ENCODE measurements at places on chromosomes 1 and 21.

GRCh38 chr1:214917081-214917635 lies 165.4 kb upstream of the KCNK2 start:
- DNase-seq, result no peak

DNA sequence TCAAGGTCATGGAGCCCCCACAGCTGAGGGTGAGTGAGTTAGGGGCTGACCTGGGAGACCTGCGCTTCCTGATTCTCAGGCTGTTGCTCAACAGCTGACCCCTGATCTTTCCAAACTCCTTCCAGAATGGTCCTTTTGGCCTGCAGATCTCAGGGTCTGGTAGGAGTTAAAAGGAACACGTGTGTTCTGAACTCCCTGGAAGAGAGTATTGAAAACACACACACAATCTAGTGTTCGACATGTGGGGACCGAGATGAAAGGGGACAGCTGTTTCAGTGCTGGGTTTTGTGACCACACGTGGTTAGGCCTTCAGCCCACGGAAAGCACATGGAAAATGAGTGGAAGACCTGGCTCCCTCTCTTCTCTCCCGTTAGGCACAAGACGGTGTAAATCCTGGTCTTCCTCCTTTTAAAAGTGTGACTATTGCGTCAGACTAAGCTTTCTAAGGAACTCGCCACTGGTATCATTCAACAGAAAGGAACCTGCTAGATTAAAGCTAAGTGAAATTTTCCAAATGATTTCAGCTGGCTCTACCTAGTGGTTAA lies 49.6 kb downstream of the RUNX1 start:
- DNase-seq, result no peak

- no peak for DNase-seq
Measured at GRCh38 chr1:185733818-185734735, at the start of gene HMCN1. Gene HMCN1, plus strand, starts transcription at chr1:185734391. Its CDS starts 389 bp downstream, at chr1:185734780.

- no peak for DNase-seq
Measured at GRCh38 chr1:19676438-19676922, 11.8 kb downstream of the HTR6 start.

- no peak for DNase-seq
Measured at GRCh38 chr1:210489491-210489890, 160.8 kb downstream of the HHAT start.

DNA sequence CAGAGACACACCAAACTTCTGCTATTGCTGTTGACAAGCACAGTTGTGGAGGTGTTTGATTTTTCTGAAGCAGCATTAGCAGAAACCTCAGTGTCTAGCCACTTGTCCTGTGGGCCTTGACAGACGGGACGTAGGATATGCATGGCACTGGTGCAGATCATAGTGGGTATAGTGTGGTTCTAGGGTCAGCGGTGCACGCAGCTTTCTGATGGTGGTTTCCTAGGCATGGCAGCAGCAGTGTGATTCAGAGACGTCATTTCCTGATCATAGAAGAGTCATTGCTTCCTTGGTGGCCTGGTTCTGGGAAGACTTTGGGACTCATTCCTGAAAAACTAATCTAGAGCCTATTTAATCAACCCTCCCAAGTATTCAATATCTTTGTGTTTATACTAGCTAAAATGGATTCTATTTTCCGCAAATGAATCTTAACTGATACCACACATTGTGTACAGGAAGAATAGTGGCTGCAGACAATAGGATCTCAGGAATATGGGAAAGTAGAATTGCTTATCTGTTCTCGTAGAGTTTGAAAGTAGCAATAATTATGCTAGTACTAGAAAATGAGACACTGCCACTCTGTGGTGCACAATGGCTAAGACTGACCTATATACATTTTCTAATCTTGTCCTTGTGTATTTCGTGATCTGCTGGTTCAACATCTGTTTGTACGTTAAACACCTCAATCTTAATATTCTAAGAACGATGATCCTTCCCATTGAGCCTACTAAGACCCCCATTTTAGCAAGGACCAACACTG lies 2.8 kb upstream of the USP1 start:
- DNase-seq, result no peak

GRCh38 chr1:112849425-112850033 lies 106.5 kb downstream of the SLC16A1 start:
- no peak for DNase-seq

DNA sequence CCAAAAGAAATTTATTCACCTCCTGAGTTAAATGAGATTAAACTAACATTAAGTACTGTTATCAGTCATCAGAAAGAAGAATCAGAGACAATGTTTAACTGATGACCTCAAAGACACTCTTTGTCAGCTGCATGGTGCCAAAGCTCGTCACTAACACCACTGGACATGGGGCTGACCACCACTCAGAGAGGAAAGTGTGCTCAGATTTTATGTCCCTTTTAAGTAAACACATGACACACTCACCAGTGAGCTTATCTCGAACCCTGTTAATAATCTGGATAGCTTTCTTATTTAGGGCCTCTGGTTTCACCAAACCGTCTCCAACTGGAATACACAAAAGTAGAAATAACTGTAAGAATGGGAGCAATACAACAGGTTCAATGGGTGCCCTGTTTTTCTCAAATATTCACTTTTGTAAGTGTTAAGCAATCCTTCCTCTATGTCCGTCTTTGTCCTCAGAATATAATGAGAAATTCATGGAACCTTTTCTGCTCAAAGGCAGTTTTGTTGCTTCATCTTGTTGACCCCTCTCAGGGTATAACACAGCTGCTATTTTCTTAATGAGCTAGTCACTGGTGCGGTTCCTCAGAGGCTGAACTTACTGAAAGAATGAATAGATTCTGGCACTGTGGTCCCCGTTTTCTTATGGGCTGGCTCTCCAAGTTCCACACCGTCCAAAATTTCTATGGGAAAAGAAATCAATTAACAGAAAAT lies 9.5 kb upstream of the EXOSC10 start:
- no peak for DNase-seq

DNA sequence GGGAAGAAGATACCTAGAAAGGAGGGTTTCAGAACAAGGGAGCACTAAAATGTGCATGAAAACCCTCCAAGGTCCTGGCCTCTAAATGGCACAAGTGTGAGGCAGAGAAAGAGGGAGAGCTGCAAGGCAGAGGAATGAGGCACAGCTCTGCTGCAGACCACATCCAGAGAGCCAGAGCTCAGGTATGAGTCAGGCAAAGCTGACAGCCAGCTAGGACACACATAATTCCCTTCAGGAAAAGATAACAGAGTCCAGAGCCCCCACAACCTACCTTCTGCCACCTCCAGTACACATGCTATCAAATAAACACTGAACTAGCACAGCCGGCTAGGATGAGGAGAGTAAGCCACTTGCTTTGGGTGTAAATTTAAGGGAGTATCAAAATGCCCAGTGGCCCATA lies 62.2 kb downstream of the HSF2BP start:
- DNase-seq, result no peak

DNA sequence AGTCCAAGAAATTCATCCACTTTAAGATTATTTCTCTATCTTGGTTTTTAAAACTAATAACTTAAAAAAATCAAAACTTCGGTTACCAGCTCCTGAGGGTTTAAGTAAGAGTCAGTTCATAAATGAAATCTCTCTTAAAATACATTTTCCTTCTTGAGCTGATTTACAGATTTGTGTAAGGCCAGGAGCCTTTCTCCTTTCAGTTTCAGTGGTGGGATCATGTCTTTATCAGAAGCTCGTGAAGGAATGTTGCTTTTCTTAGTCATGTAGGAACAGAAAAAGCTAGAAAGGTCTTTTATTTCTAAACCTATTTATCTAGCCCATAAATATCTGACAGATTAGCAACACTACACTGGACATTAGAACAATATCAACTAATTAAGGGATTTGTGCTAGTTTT lies 390.2 kb downstream of the GPATCH2 start:
- no peak for DNase-seq

- no peak for DNase-seq
Measured at GRCh38 chr1:109307274-109308021, 637 bp upstream of the MYBPHL start.

DNA sequence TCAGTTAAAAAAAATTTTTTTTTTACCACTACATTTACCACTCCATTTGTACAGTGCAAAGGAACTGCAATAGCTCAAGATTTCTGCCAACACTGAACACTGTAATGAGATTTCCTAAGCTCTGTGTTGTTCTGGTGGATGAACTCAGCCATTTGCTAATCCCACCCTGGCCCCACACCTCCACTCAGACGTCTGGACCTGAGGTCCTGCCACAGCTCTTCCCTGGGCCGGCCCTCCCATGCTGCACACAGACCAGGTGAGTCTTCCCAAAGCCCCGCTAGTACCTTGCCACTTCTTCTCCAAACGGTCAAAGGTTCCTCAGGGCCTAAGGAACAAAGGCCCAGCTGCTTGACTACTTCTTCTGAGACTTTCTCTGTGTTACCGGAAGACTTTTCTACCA lies 56.4 kb downstream of the SLC45A1 start:
- no peak for DNase-seq

- peak; percentile 72 for DNase-seq
Measured at GRCh38 chr1:26786437-26787380, 1.0 kb upstream of the PIGV start.

- DNase-seq, result no peak
Measured at GRCh38 chr1:147822292-147822691, 61.9 kb upstream of the GJA5 start.

DNA sequence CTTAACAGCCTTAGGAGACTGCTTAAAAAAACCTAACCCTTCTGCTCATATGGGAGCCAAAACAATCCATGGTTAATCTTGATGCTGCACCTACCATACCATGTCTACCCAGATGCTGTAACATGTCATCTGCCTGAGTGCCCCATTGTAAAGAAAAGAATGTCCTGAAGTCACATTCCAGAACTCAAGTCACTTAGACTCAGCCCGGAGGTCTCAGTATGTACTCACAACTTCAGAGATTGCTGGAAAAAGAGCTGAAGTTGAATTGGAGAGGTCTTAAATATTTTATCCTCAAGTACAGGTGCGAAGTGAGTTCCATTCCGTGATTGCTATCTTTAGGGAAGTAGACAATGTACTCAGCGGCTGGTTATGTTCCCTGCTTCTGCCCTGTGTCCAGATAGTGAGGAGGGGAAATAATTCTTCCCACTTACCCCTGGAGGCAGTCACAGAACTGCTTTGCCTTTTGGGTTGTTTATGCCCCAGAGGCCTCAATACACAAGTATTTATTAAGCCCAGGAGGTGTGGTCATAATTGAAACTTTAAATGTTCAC lies 57.5 kb upstream of the HOOK1 start:
- no peak for DNase-seq

DNA sequence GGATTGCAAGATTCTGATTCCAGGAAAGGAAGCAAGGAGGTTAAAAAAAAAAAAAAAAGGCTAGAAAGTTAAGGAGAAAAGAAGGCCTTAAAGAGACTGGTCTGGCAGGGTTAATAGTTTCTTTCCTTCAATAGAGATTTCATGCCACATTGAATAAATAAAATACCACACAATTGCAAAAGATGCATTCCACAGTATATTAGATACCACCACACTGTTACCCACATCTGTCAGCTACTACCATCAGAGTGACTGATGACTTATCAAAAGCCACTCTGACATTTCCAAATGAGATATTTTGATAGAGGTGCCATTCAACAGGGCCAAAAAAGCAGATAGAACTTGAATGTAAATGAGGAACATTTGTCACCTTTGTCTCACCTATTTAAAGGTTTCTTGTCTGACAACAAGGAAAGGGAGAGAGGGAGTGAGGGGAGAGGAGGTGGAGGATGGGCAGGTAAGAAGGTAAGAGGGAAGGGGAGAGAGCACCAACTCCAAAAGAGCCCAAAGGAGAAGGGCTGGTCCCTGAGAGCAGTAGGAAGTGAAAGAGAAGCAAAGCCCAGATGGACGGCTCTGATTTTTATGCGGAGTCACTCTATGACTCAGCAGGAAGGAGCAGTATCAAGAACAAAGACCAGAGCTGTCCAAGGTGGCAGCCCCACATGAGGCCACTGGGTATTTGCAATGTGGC lies 38.3 kb downstream of the LRRN2 start:
- peak; percentile 54 for DNase-seq

GRCh38 chr1:236552901-236553300 lies 29.1 kb downstream of the LGALS8 start:
- DNase-seq, result no peak

- no peak for DNase-seq
Measured at GRCh38 chr1:199545780-199546179, 481.7 kb upstream of the NR5A2 start.

DNA sequence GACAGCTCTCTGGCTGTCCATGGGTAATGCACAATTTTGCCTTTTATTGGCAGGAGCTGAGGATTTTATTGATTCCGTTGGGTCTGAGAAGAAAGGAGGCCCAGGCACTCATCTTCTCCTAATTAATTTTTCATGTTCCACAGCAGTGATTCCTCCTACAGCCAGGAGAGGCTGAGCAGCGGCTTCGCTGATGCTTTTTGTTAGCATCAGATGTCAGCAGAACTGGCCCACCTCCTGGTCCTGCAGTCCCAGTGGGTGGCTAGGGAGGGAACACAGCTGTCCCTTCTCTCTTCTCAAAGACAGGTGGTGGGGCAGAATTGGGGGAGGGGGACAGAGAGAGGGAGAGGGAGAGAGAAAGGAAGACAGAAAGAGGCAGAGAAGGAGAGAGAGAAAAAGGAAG lies 5.7 kb downstream of the MT1HL1 start:
- no peak for DNase-seq

- DNase-seq, result no peak
Measured at GRCh38 chr21:14040386-14040785, 170.4 kb downstream of the LIPI start.

DNA sequence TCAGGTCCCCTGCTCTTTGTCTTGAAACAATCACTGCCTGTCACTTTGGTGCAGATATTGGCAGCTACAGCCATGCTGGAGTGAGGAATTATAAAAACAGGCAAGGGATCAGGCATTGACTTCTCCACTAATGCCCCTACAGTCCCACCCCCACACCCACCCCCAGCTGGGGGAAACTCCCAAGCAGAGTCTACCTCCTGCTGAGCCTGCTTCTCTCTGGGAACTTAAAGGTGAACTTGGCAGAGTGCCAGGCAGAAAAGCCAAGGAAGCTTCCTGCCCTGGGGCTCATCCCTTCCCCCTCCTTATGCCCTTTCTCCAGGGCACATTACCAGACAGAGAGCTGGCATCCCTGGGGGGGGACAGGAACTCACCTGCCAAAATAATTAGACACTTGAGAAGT lies 6.7 kb downstream of the NCMAP start:
- no peak for DNase-seq

DNA sequence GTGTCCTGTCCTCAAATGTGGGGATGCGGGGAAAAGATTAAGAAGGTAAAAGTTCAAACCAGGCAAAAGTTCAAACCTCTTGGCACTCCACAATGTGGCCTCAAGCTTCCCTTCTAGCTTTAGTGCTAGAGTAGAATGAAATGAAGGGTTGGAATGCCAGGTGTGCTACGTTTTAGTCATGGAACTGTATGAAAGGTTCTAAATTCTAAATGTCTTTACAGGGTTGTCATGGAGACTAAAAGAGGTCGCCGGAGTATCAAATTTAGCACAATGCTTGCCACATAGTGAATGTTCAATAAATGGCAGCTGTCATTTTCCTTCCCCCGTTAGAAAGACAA lies 57.2 kb upstream of the LRRC8D start:
- no peak for DNase-seq

All from hematopoietic multipotent progenitor cell treated with erythropoietin and hydrocortisone succinate and interleukin-3 and kit ligand, for 17 days (in vitro differentiated cells).